Cortex of kidney (tissue), 1 donor: ENCODE measurements at places on chromosomes 2 and 18.

- no peak for DNase-seq
Measured at GRCh38 chr18:48961547-48961946, 10.8 kb upstream of the SMAD7 start.

DNA sequence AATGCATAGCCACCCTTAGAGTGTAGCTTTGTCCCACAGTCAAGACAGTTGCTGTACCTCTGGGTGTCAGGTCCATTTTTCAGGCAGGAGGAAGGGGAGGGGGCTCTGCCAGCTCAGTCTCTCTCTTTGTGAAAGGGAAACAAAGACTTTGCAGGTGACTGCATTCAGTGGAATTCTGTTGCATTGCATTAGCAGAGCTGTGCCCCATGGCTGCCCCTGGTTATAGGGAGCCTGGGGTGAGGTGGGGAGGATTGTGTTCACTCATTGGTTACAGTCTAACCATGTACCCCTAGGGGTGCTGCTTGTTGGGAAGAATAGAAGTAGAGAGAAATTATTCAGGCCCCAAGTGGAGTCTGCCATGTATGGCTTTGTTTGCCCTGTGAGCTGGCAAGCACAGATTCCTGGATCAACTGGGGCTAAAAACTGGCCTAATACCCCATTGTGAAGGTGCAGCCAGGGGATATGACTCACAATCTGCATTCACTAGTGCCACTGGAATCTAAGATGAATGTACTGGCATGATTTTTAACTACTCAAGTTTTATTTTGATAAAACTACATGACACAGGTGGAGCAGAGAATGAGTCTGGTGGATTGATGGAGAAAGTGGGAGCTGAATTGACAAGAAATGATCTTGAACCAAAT lies 118.4 kb downstream of the SH3BP4 start:
- DNase-seq, result no peak

DNA sequence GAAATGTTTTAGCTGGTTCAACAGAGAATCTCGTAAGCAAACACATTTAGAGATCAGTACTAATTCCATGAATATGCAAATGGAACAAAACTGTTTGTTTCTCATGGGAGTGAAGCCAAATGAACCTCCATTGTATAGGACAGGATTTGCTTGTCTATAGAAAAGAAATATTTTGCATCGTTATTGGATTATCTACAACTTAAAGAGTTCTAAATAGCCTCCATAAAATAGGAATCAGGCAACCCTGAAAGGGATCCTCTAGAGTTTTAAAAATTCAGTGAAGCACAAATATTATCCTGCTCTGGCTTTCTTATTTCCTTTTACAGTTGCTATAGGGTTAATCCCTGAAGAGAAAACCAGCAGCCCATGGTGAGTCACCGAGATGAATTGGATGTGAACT lies 378.4 kb upstream of the NRXN1 start:
- no peak for DNase-seq

GRCh38 chr2:228768818-228769217 lies 502.3 kb downstream of the PID1 start:
- no peak for DNase-seq

- DNase-seq, result no peak
Measured at GRCh38 chr18:50662177-50662576, 102.3 kb downstream of the MAPK4 start.

DNA sequence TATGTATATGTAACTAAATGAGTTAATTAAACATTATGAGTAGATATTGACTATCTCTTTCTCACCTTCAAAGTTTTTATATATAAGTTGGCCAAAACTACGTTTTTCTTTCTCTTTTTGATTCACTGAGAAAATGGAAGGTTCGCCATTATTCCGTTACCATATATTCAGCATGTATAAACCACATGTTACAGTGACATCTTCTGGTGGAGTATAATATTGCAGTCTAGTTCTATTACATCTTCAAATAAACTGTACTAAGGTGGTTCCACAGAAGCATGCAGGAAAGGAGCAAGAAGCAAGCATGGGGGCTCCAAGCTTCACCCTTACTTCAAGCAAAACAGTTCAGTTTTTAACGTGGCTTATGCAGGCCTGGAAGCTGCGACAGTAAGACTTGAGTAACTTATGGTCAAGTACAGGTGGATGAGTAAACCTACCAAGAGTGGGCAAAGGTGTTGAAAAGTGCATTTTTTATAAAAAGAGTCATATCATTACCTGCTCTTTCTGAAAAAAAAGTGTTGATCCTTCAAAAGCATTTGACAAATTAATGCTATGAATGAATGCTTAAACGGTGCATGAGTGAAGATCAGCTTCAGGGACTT lies 129.8 kb upstream of the RAB6C start:
- DNase-seq, result no peak

GRCh38 chr2:239236043-239236807 lies 164.6 kb downstream of the HDAC4 start:
- no peak for DNase-seq

GRCh38 chr2:122670897-122671296 lies 915.4 kb downstream of the TSN start:
- no peak for DNase-seq

- DNase-seq, result no peak
Measured at GRCh38 chr18:76377359-76377756, 117.7 kb downstream of the ZNF516 start.

DNA sequence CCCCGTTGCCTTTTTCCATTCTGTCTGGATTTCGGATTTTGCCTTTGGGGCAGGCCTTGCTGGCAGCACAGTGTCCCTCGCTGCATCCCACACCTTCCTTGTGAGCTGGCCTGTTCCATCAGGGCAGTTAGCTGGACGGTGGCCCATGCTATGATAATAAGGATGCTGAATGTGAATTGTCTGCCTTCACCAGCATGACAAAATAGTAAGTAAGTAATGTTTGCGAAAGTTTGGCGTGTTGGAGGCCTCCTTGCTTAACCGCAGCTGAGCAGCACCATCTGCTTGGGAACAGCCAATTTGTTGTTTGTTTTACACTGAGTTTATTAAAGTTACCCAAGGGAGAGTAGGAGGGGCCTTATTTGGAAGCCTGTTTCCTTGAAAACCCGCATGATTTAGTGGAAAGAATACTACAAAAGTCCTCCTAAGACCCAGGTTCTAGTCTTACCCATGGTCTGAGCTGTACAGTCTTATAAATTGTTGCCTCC lies 469.7 kb upstream of the FANCL start:
- no peak for DNase-seq

- DNase-seq, result no peak
Measured at GRCh38 chr2:190079160-190079559, 16.6 kb upstream of the MSTN start.

- DNase-seq, result no peak
Measured at GRCh38 chr2:70084973-70085710, 2.1 kb upstream of the PCBP1 start.

DNA sequence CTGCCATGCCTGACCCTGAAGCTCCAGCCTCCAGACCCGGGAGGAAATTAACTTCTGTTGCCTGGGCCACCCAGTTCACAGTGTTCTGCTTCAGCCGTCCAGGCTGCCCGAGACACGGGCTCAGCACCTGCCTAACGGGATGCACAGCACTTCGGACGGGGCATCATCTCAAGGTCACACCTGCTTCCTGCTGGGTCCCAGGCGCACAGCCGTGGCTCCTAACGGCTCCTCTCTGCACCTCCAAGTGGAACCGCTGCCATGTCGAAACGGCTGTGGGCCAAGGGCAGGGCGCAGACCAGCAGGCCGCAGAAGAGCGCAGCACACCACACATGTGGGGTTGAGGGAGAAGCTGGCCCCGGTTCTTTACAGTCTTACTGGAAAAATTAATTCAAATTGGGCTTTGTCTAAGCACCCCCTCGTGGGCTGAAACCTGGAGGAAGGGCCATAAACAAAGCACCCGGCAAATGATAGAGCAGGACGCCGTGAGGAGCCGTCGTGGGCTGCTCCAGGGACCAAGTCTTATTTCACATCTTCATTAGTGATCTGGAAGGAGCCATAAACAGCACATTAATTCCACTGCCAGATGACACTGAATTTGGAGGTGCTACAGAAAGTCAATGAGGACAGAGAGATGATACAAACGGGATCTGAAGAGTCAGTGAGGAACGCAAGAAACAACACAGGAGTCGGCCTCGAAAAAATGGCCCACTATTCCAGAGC lies 59.6 kb downstream of the EIPR1 start:
- no peak for DNase-seq

- DNase-seq, result no peak
Measured at GRCh38 chr2:46706264-46706983, 209.2 kb downstream of the MCFD2 start.

- DNase-seq, result no peak
Measured at GRCh38 chr2:12819721-12820120, 103.0 kb downstream of the TRIB2 start.

GRCh38 chr2:14475994-14476393 lies 156.5 kb upstream of the LRATD1 start:
- no peak for DNase-seq

- DNase-seq, result no peak
Measured at GRCh38 chr2:240369801-240370585, 65.5 kb upstream of the GPC1 start.

GRCh38 chr18:37861981-37862380 lies 296.4 kb upstream of the CELF4 start:
- no peak for DNase-seq

GRCh38 chr2:7552825-7553570 lies 635.8 kb downstream of the RNF144A start:
- DNase-seq, result no peak

GRCh38 chr2:82690757-82691411 lies 1768.2 kb downstream of the SUCLG1 start:
- DNase-seq, result no peak

- no peak for DNase-seq
Measured at GRCh38 chr2:9690252-9690651, 59.5 kb upstream of the YWHAQ start.

DNA sequence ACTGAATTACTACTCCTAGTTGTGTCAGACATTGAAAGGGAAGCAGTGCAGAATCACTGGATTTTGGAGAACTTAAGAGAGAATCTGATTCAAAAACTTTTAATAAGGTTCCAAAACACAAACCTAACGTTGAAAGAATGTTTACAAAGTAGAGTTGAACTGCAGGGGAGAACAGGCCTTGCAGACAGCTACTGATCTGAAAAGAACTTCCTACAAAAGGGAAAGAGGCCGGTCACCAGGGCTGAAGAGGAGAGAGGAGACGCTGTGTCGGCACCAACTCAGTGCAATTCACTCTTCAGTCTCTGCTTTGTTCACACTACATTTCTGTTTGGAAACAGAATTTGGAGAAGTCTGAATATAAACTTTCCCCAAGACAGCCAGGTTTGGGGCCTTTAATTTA lies 124.0 kb downstream of the GAREM1 start:
- DNase-seq, result no peak

GRCh38 chr18:48859311-48860268 lies 91.2 kb downstream of the SMAD7 start:
- no peak for DNase-seq

DNA sequence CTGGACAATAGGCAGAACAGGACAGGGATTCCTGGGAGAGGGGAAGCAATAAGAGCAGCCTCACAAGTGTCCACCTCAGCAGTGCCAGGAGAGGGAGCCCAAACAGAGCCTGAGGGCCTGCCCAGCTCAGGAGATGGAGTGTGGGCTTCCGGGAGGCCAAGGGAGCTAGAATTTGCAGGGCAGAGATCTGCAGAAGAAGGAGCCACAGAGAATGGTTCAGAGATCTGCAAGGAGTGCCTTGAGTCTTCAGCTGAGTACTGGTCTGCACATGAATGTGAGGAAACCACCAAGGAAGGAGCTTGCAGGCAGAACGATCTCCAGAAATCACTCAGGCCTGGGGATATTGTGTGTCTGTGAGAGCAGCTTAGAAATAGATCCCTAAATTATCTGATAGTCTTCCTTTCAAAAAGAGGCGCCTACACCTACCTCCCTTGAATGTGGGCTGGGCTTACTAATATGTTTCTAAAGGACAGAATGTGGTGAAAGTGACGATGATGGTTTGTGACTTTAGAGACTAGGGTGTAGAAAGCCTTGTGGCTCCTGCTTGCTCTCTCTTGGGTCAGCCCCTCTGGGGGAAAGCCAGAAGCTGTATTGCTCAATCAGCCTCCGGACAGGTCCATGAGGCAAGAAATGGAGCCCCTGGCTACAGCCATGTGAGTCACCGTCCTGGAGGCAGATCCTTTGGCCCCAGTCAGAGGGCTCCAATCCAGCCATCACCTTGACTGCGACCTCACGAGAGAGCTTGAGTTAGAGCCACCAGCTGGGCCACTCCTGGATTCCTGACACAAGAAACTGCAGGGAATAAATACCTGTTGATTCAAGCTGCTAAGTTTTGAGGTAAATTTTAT lies 7.6 kb upstream of the LPIN1 start:
- DNase-seq, result no peak

DNA sequence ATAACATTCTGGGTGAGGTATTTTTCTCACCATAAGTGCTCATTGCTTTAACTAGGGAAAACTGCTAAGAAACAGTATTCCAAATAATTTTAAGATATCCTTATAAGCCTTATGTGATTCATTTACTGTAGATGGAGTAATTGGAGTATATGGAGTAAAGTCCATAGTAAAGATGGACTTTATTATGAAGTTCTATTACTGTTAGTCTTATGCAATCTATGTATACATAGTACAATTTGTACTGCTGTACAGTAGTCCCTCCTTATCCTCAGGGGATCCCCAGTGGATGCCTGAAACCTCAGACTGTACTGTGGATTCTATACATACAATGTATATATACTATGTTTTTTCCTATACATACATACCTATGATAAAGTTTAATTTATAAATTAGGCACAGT lies 41.1 kb upstream of the OTX1 start:
- no peak for DNase-seq

DNA sequence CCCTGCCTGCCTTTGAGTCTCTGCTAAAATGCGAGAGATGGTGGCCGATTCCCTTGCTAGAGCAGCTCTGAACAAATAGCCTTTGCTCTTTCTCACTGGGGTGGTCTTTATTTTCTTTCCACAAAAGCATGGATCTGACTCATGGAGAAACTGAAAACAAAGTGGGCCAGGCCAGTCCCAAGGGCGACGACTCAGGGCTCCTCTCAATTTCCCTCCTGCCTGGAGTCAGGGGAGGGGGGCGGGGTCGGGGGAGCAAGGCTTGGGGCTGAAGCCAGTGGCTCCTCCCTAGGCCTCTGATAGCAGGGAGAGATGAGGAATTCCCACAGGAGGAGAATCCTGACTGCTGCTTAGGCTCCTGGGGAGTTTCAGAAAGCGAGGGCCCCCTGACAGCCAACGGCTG lies 17.1 kb upstream of the IL1R2 start:
- DNase-seq, result no peak

GRCh38 chr2:26870585-26871095 lies 22.7 kb downstream of the DPYSL5 start:
- no peak for DNase-seq

- no peak for DNase-seq
Measured at GRCh38 chr18:35467624-35468016, 30.1 kb downstream of the INO80C start.

GRCh38 chr2:46193356-46193755 lies 103.9 kb upstream of the EPAS1 start:
- DNase-seq, result no peak

DNA sequence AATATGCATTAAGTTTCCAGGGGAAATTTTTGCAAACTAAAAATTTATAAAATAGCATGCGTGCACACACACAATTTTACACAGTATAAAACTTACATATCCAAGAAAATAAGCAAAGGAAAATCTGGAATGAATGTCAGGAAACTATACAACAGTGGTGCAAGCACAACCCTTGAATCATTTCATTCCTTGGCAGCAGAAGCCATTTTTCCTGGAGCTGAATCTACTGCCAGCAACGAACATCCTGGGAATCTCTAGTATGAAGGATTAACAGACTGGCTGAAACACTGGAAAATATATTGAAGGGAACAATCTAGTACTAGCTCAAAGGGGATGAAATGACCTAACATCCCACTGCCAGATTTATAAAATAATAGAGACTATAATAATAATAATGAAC lies 235.3 kb downstream of the DYM start:
- no peak for DNase-seq
